ENCODE measurements at places on chromosomes 16 and 17. TPM values are rescaled to one million over a fixed set of nuclear protein-coding genes. Genes with fewer than 3 reads are reported as not detected.

Gene PIEZO1
- total RNA-seq, result 180 TPM

Gene CHD9NB
- not detected for total RNA-seq

GRCh38 chr16:27230562-27231001 is 27.3 kb downstream of the KDM8 start:
- no peak for DNase-seq

DNA sequence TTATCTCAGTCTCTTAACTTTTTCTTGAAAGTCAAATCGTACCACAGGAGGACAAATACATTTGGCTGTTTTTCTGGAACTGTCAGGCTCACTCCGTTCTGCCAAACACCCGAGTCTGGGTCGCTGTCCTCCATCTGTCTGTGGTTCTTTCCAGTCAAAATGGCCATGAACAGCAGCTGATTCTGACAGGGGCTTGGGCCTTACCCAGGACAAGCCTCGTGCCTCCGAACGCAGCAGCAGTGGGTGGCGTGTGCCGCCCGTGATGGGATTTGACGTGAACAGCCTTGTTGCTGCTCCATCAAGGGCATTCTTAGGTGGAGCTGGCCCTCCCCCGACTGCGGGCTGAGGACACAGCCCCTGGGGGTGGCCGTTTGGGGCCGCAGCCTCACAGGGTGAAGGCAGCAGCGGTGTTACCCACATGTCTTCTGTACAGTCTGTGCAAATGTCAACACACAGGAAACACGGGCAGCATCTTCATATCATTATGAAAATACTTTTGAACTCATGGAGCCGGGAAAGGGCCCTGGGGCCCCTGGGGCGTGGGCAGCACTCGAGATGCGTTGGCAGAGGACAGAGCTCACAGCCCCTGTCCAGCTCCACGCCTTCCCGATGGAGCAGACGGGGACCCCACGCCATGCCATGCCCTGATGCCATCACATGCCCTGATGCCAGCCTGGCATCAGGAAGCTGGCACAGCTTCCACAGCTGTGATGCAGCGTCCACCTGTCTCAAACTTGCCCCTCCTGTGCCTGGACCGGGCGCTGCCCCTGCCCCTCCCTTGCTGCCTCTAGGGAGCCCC is 8.6 kb upstream of the ACSF3 start:
- no peak for DNase-seq

- DNase-seq, result no peak
These were observed 9.9 kb upstream of the KRT19 start for GRCh38 chr17:41537990-41538389.

DNA sequence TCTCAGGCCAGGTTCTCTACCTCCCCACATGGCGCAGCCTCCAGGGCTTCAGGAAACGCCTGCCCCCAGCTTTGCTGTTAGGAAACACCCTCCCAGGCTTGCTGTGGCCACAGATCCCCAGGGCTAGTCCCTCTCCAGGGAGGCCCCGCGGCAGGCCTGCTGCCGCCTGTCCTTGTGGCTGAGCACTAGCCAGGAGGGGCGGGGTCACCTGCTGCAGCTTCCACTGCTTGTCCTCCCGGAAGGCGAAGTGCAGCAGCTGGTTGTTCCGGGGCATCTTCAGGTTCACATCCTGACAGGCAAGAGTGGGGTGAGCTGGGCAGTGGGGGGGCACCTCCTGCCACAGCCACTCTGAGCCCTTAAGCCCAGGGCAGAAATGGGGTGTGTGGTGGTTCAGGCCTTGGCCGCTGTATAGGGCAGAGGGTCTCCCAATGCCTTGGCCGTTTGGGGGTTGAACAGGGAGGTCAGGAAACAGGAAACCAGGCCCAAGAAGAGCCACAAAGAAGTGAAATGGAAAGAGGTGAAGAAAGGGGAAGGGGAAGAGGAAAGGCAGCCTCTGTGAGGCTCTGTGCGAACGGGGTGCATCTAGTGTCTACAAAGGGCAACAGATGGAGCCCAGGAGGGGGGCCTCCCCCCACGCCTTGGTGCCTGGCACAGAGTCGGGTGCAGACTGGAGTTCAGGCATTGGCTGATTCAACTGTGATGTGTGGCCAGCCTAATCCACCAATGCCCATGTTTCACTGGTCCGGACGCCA is 2.0 kb downstream of the ROGDI start:
- no peak for DNase-seq

GRCh38 chr17:46818929-46819859 is 702 bp upstream of the WNT3 start:
- no peak for DNase-seq

DNA sequence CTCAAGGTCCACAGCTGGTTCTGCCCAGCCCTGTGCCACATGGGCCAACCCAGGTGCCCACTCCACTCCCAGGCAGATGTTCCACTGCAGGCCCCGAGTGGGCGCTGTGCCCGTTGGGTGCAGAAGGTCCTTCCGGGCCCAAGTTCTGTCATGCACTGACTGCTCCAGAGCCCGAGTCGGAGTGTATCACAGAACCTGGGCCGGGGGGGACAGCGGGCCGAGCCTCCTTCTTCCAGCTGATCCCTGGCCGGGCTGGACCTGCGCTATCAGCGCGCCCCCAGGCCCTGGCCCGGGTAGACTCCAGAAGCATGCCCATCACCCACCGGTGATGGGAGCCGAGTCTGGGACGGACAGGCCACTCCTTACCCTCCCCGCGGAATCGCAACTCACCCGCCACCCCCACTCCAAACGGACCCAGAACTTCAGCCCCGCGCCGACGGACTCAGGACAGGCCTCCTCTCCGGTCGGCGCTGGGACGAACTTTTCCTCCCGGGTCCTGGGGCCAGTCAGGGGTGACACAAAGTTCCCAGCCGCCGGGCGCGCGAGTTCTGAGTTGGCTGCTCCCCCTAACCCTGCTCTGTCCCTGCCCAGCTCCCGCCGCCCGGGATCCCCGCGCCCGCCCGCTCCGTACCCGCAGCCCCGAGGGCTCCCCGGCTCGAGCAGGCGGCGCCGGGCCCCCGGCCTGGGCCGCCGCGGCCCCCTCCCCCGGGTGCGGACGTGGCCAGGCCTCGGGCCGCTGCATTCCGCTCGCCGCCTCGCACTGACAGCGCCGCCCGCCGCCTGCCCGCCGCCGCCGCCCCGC is at the start of gene COPZ2:
TSS of gene COPZ2 (minus strand) at position 762 of the 802 bp plus-strand sequence. CDS start at position 742, 20 bp downstream.
- DNase-seq, result no peak

DNA sequence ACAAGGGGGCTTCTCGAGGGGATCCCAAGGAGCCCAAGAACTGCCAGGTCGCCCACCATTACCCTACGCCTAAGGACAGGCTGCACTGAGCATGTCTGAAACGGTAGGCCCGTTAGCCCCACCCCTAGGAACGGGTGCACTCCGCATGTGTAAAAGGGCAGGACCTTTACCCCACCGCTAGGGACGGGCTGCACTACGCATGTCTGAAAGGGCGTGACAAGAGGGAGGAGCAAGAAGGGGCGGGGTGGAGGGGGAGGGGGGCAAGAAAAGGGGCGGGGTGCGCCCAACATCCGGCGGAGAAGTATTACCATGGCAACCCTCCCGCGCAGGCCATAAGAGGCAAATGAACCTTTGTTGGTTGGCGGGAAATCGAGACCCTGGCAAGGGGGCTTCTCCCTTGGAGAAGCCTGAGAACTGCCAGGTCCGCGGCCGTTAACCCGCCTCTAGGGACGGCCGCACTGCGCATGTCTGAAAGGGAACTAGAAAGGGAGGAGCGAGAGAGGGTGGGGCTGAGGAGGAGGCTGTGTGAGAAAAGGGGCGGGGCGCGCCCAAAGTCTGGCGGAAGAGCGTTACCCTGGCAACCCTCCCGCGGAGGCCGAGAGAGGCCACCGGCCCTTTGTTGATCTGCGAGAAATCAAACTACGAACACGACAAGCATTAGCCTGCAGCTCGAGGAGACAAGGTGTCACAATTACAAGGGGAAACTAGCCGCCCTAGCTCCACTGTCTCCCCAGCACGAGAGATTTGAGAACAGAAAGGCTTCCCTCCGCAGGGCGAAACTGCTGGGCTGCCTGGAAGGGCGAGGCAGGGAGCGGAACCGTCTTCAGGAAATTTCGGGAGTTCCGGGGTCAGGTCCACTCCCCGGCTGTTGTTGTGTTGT is 2046.8 kb downstream of the TP53TG3F start:
- no peak for DNase-seq

DNA sequence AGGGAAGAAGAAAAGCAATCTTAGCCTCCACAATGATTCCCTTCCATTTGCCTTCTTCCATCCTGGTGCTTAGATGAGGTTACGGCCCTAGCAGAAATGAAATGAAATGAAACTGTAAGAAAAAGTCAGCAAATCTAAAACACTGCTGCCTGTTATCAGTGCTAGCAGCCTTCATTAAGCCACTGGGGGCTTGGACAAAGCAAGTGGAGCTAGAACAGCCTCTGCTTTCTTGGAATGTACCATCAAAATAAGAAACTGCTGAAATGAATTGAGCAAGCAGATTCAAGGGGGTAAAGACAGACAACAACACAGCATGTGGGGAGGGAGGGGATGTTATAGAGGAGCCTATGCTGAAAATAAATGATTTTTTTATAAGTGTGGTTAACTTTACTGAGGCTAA is 5.1 kb downstream of the ANKFN1 start:
- no peak for DNase-seq

All from PC-3 (cell line).